GM06990 (cell line): ENCODE measurements at places on chromosomes 16 and 17.

DNA sequence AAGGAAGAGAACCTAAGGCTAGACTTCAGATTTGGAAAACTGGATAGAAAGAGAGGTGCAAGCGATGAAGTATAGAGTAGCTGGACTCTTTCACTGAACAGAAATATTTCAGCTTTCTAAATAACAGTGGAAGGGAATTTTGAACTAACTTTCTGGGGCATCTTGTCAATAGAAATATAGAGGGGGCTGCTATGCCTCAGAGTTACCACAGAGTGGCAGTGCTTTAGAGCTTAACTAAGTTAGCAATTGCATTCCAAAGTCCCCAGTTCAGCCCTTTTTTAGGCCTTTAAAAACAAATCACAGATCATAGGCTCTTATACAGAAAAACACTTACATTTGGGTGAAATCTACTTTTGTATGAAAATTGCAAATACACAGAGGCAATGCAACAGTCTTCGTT lies 154.2 kb upstream of the CDH8 start:
- DNase-seq = no peak

- DNase-seq = no peak
These were observed 159.9 kb downstream of the ANKFN1 start for GRCh38 chr17:56313201-56313600.

DNA sequence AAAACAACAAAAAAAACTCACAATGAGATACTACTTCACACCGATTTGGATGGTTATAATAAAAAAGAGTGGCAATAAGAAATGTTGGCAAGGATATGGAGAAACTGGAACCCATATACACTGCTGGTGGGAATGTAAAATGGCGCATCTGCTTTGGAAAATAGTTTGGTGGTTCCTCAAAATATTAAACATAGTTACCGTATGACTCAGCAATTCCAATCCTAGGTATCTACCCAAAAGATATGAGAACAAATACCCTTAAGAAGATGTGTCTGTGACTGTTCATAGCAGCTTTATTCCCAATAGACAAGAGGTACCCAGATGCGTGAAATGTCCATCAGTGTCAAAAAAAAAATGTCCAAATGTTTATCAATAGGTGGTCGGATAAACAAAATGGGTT lies 7.2 kb downstream of the CPPED1 start:
- DNase-seq = no peak

GRCh38 chr17:8116776-8117175 lies 1.5 kb downstream of the ALOXE3 start:
- DNase-seq = no peak

DNA sequence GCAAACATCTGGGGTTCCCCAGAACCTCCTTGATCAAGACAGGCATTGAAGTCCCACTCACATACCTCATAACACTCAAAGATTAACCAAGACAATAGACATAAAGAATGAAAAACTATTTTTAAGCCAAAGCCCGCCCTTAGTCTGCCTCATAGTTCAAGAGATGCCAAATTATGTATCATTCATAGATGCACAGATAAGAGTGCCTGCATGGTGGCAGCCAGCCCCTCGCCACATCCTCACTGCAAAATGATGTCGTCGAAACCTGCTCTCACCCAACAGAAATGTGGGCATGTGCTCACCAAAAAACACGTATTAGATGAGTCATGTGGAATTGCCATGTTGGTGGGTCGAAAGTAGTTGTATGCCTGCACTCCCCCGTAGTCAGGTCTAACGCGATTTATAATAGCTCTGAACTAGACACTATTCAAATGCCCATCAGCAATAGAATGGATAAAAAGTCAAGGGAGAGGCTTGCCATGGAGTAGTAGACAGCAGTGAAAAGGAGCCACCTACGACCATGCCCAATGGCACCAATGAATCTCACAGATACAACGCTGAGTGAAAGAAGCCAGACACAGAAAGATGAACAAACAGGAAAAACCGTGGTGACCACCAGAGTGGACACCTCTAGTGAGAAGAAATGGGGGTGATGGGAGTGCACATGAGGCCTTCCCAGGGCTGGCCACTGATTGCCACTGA lies 64.8 kb downstream of the C16orf95 start:
- no peak for DNase-seq

DNA sequence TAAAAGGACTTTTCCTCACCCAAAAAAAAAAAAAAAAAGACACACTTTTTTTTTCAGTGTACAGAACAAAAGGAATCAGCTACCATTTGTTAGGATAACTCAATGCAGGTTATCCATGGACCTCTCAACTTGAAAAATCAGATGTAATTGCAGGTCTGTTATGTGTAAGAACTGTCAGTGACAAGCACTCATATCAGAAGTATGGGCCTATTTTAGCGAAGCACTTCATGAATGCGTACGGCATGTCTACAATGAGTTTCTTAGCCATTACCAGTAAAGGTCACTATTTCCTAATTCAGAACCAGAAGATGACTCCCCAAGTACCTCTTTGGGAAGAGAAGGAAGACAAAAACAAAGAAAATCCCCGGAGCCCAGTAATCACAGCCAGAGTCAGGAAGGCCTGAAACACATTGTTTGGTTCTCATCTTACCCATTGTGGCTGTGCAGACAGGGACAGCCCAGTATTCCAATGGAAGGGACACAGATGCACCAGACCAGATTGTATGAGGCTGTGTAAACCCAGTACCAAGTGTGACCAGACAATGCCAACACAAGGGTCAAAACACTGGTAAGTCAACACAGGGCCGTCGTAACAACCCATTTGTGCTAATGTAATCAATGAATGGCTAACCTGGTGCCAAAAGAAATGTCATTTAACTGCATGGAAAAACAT lies 188.0 kb downstream of the PMP22 start:
- no peak for DNase-seq

DNA sequence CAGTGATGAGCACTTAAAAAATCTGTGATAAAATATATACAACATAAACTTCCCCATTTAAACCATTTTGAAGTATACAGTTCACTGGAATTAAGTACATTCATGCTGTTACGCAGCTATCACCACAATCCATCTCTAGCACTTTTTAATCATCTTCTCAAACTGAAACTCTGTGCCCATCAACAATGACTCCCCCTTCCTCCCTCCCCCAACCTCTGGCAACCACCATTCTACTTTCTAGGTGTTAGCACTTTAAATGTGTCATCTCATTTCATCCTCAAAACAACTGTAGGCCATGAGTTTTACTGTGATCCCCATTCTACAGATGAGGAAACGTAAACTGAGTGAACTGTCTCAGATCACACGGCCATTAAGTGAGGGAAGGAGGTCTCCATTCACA lies 13.8 kb upstream of the TMEM98 start:
- DNase-seq = no peak
